ENCODE measurements at places on chromosomes 11 and 22.

DNA sequence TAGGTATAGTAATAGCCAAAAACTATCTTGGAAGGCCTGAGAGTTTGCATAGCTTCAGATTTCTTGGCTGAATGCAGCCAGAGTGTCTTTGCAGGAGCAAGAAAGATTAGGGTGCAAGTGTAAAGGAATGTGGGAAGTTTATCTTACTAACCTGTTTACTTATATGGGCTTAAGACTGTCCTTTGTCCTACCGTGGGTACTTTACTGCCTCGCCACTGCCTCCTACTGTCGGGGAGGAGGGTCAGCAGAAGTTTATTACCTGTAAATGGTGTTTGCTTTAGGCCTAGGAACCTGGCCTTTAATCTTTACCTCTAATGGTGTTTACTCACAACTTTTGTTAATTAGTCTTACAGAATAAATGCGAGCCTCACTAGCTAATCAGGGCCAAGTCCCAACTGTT, 633.8 kb downstream of the DLG2 start:
- no peak for DNase-seq

DNA sequence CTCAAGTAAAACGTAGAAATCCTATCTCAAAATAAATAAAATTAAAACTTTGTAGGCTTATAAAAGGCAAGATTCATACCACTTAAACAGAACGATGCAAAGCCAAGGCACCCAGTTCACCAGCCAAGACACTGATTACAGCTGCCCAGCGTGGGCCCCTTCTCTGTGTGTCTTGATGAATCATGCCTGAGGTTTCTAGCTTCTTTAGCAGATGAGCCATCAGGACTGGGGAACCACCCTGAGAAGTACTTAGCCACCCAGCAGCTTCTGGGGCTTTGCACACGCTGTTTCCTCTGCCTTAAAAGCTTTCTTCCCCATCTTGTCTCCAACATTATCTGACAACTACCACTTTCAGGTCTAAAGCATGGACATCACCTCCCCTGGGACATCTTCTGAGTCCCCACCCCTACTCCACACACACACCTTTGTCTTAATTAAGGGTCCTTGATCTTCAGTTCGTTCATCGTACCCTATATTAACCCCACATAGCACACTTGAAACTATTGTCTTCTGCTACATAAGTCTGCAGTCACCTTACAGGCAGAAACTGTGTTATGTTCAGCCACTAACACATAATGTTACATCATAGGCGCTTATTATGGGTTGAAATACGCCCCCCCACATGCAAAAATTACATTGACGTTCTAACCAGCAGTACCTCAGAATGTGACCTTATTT, 8.7 kb upstream of the LAYN start:
- no peak for DNase-seq

DNA sequence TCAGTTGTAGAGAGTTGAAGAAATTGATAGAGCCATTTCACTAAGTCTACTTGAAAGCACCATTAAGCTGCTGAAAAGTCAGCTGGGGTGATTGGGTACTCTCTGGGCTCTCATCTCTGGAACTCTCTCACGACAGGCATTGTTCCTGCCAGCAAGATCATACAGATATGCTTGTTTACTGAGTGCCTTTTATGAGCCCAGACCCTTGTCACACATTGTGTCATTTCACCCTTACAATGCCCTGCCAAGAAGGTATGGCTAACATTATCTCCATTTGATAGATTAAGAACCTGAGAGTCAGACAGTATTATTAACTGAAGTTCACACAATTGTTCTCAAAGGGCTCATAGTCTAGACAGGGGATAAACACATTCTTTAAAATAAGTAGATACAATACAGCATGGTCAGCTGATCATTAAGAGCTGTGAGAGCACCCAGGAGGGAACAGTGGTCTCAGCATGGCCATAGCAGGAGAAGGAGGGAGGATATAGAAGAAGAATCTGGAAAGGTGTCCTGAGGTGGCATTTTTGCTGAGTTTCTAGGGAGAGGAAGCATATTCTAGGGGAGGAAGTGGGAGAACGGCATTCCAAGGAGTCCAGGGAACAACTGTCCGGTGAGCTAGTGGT, 580.5 kb downstream of the INSC start:
- no peak for DNase-seq

GRCh38 chr22:18077639-18078328, at the start of gene PEX26:
Gene PEX26, plus strand, starts transcription at chr22:18077990. Its CDS starts 387 bp downstream, at chr22:18078377.
- DNase-seq: peak; percentile 95

DNA sequence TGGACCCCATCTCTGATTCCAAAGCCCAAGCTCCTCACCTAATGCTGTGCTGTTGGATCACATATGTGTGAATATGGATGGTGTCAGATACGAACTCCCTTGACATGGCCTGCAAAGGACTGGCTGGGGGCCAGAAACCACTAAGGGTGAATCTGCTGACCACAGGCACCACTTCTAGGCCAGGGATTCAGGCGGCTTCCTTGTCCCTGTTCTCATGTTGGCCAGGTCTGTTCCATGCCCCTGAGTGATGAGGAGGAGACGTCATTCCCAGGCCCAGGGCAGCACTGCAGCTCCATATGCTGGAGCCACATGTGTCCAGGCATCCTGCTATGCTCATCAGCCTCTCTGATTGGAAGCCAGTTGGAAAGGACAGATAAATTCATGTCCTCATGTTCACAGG, 130.0 kb upstream of the BDNF start:
- DNase-seq: no peak

DNA sequence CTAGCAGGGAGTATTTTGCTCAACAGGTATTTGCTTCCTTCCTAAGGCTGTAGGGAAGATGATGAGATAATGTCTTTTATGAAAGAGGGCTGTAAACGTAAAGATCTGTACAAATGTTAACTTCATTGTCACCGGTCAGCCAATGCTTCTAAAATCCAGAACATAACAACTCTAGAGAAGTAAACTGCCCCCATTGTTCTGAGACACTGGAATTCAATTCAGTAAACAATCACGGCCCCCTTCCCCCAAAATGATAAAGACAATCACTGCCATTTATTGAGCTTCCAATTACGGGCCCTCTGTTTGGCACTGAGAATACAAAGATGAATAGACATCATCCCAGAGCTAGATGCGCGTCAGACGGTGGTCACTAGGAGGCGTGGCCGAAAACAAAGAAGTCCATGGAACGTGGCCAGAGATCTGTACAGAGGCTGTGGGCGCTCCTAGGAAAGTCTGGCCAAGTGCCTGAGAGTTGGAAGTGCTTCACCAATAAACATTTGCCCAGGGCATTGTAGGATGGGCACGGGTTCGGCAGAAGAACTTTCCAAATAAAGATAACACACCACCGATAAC, 576 bp downstream of the TMEM258 start:
- DNase-seq: peak; percentile 78

GRCh38 chr11:109237636-109238035, 184.4 kb upstream of the C11orf87 start:
- DNase-seq: no peak

DNA sequence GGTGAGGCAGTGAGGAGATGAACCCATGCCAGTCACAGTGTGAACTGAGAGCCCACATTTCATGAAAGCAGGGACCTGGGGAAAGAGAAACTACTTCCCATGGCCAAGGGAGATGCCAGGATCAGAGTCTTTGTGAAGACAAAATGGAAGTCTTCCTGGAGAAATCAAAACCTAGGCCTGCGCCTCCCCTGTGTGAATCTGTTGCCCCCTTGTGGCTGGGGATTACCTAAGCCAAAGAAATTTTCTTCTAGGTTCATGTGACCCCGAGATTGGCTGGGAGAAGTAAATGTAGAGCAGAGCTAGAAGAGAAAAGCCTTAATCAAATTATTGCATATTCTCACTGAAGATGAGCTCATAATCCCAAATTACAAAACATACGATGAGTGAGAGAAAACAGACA, 1075.3 kb downstream of the TBC1D22A start:
- no peak for DNase-seq

DNA sequence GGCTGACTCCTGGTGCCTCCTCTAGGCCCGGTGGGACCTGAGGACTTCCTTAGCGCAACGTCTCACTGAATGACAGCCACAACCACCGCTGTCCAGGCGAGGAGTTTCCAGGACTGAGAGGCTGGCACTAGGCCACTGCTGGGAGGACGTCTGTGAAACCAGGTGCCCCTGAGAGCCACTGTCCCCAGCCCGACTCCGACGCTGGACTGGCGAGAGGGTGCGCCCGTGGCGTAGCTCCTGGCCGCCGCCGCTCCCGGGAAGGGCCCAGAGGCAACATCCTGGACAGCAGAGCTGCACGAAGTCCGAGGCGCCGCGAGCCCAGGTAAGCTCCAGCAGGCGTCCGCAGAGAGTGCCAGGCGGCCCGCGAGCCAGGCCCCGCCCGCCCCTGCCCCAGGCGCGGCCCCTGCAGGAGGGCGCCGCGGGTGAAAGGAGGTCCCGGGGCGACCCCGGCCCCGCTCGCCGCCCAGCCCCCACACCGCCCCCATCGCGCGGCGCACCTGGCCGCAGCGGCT, 525 bp downstream of the DGCR2 start:
- DNase-seq: peak; percentile 58

GRCh38 chr11:21636561-21636960, 556.3 kb upstream of the ANO5 start:
- no peak for DNase-seq

DNA sequence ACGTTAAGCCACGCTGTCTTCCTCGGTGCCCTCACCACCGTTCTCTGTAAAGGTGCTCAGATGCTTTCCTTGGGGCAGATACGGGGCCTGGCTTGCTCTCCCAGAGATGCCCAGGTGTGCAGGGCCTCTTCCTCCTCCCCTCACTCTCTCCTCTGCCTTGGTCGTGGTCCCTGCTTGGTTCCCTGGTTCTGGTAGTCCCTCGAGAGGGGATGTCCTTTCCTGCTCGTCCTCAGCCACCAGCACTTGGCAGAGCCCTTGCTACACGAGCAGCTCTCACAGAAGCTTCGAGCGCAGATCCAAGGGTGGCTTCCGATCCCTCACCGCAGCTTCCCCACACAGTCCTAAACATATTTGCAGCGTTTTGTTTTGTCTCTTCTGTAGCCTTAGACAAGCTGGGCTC, 298.8 kb downstream of the TBC1D22A start:
- DNase-seq: no peak

DNA sequence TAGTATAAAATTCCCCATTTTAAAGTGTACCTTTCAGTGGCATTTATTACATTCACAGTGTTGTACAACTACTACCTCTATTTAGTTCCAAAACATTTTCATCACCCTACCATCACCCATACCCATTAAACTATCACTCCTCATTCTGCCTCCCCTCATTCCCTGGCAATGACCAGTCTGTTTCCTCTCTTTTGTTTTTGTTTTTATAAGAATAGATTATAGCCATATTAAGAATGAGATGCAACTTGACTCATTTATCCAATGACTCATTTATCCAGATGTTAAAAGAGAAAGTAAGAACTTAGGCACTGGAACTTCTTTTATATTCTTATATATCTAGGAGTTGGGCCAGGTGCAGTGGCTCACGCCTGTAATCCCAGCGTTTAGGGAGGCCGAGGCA, 156.3 kb downstream of the FAT3 start:
- no peak for DNase-seq

All from caudate nucleus (tissue), 63 donors.